Activated CD4-positive, alpha-beta T cell treated with anti-CD3 and anti-CD28 coated beads for 48 hours (primary cell): ENCODE measurements at places on chromosomes 11 and 22.

- DNase-seq: peak; percentile 28
Observed at GRCh38 chr11:120079750-120080610, 57.9 kb downstream of the TRIM29 start.

DNA sequence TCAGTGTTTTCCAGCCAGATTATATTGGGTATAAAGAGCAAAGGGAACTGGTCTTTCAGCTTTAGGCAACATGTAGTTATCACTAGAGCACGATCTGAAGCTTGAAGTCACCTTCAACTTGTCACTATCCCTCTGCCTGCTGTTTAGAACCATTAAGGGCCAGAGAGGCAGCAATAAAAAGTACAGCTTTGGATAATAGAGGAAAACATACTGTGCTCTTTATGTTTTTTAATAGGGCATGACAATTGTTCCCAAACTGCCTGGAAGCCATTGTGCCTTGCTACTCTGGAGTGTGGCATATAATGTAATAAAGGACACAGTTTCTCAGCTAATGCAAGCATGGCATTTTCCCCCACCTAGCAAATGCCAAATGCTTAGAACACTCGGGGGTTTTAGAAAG, 1912.0 kb upstream of the RAG2 start:
- DNase-seq: no peak

GRCh38 chr11:15361316-15361715, 246.6 kb downstream of the INSC start:
- DNase-seq: no peak

- no peak for DNase-seq
Observed at GRCh38 chr11:119479685-119480275, 56.8 kb upstream of the THY1 start.

DNA sequence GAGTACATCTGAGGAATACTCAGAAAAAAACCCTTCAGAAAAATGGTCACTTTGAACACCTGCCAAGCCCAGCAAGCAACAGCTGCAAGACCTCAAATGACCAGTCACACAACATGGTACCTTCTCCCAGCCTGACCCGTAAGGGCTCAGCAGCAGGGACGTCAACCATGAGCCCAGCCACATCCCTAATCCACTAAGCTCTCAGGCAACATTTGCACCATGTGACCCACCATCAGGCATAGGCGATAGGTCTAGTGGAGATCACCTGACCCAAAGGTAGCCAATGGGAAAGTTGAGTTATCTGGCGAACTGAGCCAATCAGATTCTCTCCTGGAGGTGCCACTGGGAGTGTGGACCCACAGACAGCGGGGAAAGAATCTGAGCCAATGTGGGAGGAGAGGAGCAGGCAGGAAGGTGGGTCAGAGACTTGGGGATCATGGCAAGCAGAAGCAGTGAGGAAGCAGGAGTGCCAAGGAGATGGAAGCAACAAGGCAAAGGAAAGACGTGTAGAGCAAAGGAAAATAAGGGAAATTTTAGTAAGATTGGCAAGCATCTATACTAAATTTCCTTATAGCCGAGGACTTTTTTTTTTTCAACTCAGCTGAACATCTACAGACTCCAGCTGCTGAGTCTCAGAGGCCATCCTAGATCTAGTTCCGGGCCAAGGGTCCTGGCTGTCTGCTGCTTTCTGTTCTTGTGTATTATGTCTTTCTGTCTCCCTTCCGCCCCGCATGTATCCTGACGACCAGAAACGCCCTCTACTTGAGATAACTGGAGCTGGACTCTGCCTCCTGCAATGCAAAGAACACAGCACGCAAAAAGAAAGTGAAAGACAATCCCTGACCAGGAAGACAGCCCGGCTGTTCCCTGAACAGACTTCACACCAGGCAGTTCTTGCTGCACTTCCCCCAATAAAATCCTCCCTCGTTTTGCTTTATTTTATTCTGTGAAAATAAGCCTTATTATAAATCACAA, 11.0 kb upstream of the PLAAT2 start:
- DNase-seq: peak; percentile 29

GRCh38 chr22:19396934-19397733, 34.4 kb downstream of the HIRA start:
- no peak for DNase-seq

DNA sequence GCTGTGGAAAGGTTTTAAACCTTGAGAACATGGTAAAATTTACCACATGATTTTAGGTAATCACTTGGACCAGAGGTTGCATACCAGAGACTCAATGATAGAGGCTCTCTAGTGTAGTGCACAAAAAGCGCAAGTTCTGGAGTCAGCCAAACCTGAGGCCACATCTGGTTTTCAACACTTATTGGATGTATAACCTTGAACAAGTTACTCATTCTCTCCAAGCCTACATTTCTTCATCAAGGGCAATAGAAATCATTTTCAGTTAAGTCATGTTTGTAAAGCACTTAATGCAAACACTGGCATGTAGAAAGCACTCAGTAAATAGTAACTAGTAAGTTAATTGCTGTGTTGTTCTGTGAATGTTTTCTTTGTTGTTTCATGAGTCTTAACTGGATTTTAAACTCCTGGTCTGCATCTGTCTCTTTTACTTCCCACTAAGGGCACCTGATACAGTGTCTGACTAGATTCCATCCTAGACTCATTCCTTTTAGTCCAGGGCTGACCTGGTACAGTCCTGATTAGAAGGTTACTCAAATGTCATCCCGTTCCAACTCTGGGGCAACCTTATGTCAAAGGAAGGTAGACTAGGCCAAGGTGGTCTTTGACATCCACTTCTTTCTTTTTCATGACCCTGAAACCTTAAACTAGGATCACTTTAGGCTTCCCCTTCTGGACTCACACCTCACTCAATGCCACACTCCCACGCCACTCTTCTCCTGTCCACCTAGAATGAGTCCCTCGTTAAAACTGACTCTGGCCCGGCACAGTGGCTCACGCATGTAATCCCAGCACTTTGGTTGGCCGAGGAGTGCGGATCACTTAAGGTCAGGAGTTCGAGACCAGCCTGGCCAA, 34.5 kb upstream of the EED start:
- no peak for DNase-seq

DNA sequence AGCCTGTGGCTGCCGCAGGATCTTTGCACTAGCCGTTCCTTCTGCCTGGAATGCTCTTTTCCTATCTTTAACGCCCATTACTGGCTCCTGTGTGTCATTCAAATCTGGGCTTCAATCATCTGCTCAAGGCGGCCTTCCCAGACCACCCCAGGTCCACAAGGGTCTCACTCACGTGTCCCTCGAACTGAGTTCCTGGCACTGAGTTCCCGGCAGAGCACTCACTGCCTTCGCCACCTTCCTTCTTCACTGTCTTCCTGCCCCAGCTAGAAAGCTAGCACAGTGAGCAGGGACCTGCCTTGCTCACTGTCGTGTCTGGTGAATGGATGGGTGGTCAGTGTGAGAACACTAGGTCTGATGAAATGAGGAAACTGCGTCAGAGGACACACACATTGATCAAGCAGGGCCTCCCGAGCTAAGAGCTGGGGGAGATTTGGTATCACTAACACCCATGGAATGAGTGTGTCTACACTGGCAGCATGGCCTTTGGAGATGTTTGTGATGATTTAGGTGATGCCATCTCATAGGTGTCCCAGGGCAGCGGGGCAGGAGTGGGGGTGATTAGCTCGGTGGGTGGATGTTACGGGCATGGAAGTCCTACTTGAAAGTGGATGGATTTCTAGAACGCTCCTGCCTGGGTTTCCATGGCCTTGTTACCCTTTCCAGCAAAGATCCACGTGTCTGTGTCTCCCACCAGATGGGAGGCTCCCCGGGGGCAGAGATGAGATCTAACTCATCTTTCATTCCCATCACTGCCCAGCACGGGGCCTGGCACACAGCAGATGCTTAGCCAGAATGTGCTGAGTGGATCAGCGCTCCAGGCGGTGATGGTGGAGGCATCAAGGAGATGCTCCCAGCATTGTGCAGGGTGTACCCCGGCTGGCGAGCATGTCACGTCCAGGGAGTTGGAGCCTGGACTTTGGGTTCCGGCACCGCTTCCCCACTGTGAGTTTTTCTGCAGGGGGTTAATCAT, 64.5 kb downstream of the SHISAL1 start:
- DNase-seq: no peak

DNA sequence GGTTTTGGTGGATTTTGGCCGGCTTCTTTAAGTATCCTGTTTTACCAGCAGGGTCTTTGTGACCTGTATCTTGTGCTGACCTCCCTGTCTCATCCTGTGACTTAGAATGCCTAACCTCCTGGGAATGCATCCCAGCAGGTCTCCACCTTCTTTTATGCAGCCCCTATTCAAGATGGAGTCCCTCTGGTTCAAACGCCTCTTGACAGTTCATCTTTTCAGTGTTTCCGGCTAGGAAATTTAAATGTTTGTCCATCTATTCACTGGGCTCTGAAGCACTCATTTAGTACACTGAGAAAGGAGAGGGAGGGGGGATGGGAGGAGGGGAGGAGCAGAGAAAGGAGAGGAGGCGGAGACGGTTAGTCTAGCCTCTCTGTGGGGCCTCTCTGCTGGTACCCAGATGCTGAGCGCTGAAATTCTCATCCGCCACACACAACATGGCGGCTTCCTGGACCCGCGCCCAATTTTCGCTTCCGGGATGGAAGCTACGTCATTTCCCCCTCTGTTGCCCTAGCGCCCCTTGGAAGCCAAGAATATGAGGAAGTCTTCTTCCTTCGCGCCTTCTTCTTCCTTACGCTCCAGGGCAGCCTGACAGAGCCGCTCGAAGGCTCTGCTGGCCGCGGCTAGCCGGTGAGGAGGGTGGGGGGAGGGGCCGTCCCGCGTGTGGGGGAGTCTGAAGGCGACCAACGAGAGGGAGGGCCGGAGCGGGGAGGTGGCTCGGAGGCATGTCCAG, 69.0 kb upstream of the SYT13 start:
- peak; percentile 91 for DNase-seq

DNA sequence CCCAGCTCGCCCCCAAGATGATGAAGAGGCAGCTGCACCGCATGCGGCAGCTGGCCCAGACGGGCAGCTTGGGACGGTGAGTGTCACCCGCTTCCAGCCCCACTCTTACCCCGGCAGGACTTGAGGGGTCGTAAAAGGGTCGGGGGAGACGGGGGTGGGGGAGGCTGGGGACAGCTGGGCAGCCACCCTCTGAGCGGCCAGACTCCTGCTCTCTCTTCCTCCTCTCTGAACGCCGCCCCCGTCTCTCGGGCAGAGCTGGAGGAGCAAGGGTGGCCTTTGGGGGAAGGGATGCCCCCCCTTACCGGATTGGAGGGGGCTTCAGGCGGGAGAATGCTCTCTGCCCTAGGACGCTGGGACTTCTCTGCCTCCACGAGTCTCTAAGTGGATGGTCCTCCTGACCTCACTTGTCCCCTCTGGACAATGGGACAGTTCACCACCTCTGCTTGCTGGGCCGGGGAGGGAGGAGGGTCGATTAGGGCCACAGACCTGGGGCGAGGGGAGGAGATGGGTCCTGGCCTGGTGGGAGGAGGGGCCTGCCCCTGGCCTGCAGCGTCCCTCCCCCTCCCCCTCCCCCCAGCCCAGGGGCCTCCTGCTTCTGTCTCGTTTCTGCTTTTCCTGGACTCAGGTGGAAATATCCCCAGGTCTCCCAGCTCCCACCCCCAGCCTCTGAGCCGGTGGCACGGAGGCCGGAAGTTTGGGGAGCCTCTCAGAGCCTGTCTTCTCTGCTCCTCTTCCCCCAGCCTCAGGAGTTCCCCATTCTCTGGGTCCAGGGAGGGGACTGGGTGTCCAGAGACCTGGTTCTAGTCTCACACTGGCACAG, 512 bp downstream of the SH3BP1 start:
- DNase-seq: peak; percentile 42

DNA sequence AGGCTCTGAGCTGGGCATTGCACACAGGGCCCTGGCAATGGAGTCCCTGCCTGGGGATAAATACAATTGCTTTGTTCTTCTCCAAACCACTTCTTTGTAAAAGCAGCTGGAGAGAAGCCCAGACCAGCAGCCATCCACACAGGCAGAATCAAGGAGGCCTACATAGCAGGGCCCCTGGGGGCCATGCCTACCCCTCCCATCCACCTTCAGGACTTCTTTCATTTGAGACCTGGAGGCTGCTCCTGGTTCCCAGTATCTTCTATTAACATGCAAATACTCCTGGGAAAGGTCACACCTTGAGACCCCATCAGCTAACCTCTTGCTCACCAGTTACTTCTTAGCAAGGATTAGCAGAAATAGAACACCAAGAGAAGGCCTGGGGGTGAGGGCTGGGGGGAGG, 511.1 kb downstream of the SOX6 start:
- no peak for DNase-seq

- DNase-seq: no peak
Observed at GRCh38 chr11:73040046-73040445, 102.1 kb downstream of the FCHSD2 start.

DNA sequence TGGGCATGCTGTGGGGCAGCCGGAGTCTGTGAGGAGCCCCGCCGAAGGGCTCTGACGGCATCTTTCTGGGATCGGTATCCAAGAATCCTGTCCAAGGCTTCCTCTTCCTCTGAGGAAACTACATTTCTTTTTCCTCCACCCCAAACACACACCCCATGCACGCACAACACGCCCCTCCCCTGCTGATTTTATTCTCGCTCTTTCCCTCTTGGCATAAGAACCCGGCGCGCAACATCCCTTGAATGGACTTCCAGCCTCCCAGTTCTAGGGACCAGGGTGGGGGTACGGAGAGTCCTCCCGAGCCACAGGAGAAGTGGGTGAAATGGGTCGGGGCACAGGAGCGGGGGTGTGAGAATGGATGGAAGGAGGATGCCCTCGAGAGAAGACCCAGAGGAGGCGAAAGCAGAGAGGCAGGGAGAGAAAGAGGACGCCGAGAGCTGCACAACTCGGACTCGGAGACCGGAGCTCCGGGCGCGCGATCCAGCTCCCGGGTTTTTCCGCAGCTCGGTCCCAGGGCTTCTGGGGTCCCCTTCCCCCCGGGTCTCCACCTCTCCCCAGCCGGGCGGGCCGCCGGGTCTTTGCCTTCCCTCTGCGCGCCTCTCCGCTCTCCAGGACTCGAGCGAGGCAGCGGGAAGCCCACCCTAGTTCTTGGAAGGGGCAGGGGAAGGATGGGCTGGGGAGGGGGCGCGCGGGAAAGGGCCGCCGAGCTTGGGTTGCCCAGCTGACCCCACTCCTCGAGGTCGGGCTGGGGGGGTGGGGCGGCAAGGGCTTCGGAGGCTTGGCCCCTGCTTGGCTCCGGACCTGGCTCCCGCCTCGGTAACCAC, 1.5 kb upstream of the LARGE1 start:
- DNase-seq: peak; percentile 44

DNA sequence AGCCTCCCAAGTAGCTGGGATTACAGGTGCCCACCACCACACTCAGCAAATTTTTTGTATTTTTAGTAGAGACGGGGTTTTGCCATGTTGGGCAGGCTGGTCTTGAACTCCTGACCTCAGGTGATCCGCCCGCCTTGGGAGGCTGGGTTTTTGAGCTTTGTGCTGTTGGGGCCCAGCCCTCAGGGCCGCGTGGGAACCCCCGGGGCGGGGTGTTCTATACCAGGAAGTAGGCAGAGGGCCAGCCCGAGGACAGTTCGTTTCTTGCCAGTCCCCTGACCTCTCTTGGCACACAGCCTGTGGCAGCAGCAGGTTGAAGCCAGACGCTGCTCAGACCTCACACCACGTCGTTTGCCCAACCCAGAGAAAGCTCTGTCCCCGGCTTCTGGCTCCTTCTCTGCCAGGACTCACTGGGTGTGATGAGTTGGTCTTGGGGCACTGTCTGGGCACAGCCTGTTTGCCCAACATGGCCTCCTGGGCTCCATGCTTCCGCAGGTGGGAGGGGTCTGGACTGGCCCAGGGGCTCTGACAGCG, 24.9 kb upstream of the CHKA start:
- no peak for DNase-seq
